Mucosa of gallbladder (tissue), 1 donor: ENCODE measurements at places on chromosomes 16 and 17.

- DNase-seq: no peak
Observed at GRCh38 chr16:21023509-21024202, 123.1 kb downstream of the LYRM1 start.

DNA sequence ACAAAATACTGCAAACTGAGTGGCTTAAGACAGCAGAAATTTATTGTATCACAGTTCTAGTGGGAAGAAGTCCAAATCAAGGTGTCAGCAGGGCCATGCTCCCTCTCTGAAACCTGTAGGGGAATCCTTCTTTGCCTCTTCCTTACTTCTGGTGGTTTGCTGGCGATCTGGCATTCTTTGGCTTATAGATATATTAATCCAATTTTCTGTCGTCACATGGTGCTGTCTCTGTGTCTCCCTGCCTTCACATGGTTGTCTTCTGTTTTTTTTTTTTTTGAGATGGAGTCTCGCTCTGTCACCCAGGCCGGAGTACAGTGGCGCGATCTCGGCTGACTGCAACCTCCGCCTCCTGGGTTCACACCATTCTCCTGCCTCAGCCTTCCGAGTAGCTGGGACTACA, 6.8 kb upstream of the AKAP1 start:
- DNase-seq: no peak

- DNase-seq: no peak
Observed at GRCh38 chr17:33732116-33732515, 439.0 kb upstream of the ASIC2 start.

- DNase-seq: no peak
Observed at GRCh38 chr17:83071966-83072562, 7.3 kb upstream of the METRNL start.

DNA sequence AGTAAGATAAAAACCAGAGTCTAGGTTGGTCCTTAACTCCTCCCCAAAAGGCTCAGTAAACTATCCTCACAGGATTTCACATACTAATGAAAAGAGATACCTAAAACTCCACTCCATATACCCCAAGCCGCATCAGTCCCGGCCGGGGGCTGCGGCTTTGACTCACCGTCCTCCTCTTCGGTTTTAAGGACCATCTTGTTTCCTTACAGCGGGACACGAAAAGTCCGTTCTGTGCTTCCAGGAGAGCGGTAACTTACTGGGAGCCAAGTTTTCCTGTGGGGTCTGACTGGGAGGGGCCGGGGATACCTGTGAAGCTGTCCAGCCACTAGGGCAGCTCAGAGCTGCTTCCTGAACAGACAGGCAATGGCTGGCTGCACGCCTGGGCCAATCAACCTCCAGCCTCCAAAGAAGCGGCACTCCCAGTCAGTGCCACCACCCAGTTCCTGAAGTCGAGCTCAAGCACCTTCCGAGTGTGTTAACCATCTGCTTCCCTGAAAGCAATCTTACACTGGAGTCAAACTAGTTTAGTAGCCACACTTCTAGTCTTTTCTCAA, 45.5 kb downstream of the CYTH1 start:
- peak; percentile 88 for DNase-seq
